ENCODE measurements at places on chromosomes 7 and 10.

- DNase-seq: no peak
These were observed 131.8 kb upstream of the PALS2 start for GRCh38 chr7:24441314-24442027.

DNA sequence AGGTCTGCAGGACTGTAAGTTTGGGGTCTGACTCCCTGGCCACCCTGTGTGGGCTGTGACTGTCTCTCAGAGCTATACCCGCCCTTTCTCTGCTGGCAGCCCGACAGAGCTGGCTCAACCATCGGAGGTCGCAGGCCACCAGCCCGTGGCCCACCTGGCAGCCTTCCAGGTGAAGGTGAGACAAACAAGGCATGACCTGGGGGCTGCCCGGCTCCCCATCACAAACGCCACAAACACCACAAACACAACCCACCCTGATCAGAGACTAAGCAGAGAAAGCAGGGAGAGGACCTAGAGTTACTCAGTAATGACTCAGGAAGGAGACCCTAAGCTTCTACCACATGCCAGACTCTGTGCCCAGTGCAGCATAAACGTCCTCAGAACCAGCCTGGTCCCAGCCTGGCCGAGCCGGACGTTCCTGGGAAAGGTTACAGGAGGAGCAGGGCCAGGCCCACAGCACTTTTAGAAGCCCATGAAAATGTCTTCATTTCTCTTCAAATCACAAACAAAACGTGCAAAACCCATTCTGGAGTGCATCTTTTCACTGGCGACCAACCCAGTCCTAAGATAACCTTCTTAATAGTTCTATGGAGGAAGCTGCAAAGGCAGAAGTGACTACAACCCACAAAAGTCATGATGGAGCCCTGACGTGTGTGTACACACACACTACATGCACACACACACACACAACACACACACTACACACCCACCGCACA, 66.8 kb downstream of the MKI67 start:
- no peak for DNase-seq

DNA sequence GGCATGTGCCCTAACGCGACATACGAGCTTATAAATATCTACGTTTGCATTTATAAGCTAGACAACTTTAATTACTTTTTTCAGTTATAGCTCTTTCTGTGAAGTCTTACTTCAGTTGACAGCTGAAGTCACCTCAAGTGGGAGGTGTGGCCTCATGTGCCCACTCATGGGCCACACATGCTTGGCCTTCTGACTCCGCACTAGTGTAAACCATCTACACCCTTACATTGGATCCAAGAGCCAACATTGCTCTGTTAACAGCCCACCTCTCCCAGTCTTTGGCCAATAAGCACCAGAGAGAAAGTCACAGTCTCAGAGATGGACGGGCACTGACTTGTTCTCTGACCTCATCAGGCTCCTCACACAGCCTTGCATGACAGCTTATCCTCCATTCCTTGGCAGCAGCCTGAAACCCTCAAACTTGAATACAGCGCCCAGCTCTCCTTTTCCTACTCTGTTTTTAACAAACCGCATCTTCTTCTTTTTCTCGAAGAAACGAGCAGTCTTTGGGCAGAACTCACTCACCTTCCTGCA, 70.9 kb upstream of the AMPH start:
- no peak for DNase-seq

DNA sequence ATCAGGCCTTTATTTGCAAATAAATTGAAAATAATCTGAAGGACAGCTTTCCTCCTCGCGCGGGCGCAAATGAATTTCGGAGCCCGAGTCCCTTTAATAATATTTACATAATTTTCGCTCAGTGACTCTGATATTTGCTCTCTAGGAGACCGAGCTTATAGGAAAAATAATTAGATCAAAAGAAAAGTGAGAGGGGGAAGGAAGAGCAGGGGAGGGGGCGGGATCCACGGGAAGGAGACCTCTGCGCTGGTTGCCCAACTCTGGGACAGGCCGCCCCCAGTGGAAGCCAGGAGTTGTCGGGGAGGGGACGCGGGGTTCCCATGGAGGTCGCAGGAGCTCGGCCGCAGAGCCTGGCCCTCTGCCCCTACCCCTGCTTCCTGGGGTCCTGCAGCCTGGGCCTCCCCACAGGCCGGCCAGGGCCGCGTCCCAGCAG, 5.8 kb downstream of the UNCX start:
- DNase-seq: no peak

DNA sequence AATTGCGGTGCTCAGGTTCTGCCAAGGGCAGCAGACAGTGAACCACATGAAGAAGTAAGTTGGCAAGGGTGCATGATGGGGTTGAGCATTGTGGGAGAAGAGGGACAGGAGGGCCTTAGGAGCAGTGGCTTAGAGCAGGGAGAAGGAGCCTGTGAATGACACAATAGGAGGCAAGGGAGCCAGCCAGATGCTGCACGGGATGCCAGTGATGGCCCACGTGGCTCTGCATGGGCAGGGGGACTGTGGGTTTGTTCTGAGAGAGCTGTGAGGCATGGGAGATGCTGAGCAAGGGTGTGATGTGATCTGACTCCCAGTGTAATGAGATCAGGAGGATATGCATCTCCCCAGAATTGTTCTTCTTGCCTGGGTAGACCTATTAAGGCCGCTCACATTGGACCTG, 60.9 kb downstream of the C10orf90 start:
- DNase-seq: no peak

DNA sequence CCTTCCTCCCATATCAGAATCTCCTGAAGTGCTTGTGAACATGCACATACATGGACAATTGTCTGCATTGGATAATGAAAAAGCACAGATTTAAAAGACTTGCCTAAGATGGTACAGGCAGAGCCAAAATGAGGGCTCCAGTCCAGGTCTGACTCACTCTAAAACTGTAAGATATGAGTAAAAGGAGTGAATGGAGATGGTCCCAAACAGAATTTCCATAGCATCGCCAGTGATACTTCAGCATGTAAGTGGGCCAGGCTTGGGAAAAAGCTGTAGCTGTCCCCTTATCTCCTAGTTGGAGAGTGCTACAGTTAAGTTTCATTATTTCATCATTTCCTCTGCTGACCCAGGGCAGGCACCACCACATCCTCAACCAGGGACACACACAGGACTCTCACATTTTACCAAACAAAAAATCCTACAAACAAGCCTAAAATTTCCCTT, 26.4 kb upstream of the IL6 start:
- no peak for DNase-seq

- no peak for DNase-seq
These were observed 32.0 kb upstream of the ZCCHC24 start for GRCh38 chr10:79477456-79477855.

- no peak for DNase-seq
These were observed 100.7 kb downstream of the CDK6 start for GRCh38 chr7:92735707-92736106.

- no peak for DNase-seq
These were observed 63.8 kb downstream of the PARD3 start for GRCh38 chr10:34751272-34751671.
